ENCODE measurements at places on chromosomes 1 and 21.
A peak's percentile ranks its signal among the peaks of the same experiment; 100 is the strongest.

DNA sequence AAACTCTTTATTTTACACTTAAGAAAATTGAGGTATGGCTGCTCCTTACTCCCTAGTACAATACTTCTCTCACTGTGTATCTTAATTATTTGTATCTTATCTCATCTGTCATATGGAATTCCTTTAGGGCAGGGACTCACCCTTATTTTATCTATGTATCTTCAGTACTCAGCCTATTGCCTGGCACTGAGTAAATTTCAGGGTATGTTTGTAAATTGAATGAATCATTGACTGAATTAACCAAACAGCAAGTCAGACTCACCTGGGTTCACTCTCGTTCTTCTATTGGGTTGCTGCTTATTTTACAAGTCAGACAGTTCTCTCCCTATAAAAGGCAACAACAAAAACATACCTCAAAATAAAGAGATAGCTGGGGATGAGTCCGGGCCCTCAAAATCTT lies 63.8 kb downstream of the LAMC1 start:
- DNase-seq: no peak

GRCh38 chr1:180028864-180029263 lies 74.3 kb downstream of the CEP350 start:
- no peak for DNase-seq

GRCh38 chr21:46113497-46114176 lies 15.7 kb downstream of the COL6A2 start:
- no peak for DNase-seq

GRCh38 chr1:40081871-40082270 lies 15.2 kb downstream of the PPT1 start:
- no peak for DNase-seq

DNA sequence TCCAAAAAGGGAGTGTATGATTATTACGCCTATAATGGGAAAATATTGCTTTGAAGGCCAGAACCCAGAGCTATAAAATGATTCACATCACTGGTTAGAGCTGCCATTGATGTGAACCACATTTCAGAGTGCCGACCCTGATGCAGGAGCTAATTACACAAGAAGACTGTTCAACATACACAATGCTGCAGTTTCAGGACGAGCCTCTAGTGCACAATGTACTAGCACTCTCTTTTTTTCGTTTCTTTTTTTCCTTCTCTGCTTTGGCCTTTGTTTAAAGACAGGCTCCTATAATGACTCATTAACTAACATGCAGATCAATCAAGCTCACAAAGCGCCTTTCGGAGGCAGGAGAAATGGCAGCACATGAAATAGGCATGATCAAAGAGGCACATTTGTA lies 66.0 kb upstream of the HMGB4 start:
- no peak for DNase-seq

DNA sequence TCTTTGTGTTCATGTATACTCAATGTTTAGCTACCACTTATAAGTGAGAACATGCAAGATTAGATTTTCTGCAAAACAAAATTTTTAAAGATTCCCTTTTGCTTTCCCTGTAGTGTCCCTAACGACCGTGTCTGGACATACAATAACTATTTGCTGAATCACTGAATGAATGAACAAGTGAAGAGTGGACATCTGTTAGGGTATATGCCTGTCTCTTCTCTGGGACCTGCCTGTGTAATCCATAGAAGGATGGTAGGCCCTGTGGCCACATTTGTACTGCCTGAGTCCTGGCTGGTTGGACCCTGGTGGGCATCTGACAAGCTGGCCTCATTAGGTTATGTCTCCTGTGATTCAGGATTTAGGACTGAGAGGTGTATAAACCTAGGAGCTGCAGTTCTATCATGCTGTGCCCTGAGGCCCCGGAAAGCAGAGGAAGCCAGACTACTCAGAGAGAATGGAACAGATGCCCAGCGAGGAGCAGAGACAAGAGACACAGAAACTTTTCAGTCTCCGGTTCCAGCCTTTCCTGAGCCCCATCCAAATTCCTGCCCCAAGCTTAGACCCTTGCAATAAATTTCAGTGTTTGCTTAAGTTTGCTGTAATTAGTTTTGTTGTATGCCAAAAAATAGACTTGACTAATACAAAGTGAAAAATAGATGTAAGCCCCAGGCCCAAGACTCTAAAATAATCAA lies 7.5 kb upstream of the NCF2 start:
- no peak for DNase-seq

DNA sequence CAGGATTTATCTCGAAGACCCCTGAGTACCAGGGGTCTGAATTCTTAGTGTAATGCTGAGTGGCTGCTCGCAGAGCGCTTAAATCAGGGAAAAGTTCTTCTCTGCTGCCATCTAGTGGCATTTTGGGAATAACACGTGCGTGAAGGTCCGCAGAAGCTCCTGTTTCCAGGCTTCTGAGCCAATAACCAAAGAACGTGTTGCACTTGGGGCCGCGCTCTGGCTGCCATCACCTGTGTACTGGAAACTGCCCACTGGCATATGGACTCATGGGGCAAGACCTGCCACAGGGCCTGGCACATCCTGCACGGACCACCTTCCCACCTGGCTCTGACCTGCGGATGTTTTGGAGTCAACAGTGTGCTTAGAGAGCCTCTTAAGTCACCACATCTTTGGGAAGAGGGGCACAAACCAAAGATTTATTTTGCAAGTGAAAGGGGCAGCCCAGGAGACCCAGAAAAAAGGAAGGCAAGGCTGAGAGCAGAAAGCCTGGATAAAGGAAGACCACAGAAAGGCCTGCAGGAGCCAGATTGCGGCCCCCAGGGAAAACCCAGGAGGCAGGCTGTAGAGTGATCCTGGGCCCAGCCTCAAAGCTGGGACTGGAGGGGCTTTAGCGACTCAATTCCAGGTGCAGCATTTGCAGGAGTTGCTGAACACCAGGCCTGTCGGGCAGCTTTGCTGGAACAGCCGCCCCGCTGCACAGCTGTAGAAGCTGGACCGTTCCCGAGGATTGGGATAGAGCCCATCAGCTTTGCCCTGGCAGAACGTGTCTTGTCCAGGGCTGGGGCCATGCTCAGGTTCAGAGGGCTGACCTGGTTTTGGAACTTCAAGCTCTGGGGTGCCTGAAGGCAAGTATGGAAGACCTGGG lies 13.0 kb downstream of the CHIT1 start:
- DNase-seq: no peak

DNA sequence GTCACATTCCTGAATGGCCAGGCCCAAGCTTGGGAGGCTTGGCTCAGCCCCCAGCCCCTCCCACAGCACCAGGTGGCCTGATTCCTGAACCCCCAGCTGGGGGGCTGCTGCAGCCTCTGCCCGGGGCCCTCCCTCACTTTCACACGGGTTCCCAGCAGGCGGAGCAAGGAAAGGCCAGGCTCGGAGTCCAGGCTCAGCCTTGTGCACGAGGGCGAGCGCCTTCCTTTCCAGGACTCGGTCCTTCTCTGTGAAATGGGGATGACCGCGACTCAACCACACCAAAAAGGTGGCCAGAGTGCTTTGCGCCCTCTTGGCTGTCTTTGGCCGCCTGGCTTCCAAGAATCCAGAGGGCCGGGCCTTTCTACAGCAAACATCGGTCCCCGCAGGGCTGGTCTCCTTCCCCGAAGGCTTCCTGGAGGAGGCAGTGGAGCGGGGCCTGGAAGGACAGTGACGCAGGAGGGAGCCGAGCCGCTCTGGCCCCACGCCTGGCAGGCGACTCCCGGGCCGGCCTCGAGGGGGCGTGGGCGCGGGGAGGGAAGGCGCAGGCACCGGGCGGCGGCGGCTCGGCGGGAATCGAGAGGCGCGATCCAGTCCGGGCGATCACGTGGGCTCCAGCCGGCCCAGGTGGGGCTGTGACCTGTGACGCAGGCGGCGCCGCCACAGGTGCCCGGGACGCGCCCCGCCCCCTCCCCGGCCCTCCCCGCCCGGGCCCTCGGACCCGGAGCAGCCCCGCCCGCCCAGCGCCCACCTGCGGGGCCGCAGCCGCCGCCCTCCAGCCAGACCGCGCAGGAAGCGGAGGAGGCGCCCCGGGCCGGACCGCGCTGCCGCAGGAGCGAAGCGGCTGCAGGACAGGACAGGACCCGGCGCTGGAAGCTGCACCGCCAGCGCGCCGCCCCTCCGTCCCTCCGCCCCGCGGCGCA lies at the start of gene ARHGEF16:
Gene ARHGEF16, plus strand, starts transcription at position 775 of the 920 bp plus-strand sequence. CDS start 8,420 bp downstream, outside the sequence.
- peak; percentile 34 for DNase-seq

GRCh38 chr21:39666681-39667315 lies 54.1 kb downstream of the B3GALT5 start:
- DNase-seq: no peak

- DNase-seq: no peak
Measured at GRCh38 chr1:5370311-5370710, 621.9 kb downstream of the NPHP4 start.

DNA sequence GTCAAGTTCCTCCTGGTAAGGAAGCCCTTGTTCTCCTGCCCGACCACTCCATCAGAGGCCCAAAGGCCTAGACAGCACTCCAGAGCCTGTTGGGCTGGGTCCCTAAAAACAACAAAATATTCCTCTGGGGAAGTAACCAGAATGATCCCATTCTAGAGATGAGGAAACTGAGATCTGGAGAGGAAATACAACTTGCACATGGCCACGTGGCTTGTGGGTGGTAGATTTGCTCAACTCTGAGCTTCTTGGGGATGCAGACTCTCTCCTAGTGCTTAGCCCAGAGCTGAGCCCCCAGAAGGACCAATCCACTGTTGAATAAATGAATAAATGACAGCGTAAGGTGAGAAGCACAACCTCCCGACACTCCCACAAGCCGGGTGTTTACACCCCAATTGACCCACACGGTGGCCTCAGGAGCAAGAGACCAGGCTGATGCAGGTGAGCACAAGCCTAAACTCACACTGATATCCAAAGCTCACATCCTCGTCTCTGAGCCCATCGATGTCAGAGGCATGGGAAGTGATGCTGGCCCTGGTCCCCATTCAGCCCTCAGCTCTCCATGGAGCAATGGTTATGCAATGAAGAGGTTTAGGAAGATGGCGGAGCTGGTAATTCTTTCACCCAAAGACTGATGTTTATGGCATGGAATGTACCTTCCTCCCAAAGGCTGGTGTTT lies 172.5 kb upstream of the EDN2 start:
- no peak for DNase-seq

DNA sequence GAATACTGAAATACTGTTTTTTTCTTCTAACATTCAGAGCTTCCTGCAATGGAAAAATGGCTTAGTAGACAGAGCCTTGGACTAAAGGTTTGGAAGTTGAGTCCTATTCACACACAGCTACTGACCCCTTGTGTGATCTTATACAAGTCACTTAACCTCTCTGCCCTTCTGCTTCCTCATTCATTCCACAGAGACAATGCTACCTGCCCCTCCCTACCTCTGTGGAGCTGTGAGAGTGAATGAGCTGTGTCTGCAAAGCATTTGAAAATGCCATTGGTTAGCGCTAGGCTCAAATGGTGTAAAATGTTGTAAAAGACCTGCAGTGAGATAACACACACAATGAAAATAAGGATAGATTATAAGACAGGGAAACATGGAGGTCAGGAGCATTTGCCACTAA lies 214.4 kb downstream of the BARHL2 start:
- no peak for DNase-seq

- DNase-seq: no peak
Measured at GRCh38 chr1:60589916-60590315, 492.4 kb upstream of the NFIA start.

- no peak for DNase-seq
Measured at GRCh38 chr1:7390604-7391000, 380.5 kb upstream of the VAMP3 start.

GRCh38 chr1:9793291-9793690 lies 30.5 kb downstream of the CLSTN1 start:
- no peak for DNase-seq

DNA sequence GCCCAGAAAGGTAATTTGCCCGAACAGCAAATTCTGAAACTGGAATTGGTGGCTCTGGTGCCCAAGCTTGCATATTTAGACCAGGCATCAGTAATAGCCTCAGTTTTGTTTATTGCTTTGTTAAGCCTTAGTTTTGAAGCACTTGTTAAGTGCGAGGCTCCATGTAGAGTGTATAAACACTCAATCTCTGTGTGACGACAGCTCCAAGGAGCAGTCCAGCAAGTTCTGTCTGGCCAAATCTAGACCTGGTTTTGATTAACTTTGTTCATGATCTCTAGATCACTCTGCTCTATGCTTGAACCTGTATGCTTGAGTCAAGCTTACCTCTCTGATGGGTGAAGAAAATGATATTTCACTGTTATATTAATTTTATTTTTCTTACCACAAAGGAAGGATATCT lies 37.4 kb downstream of the DOP1B start:
- DNase-seq: no peak

- no peak for DNase-seq
Measured at GRCh38 chr1:180229483-180230415, at the start of gene LHX4. Gene LHX4 (plus strand): TSS chr1:180230264. CDS start chr1:180230530, 266 bp downstream.

GRCh38 chr1:23573574-23574182 lies 14.4 kb upstream of the ID3 start:
- DNase-seq: no peak

DNA sequence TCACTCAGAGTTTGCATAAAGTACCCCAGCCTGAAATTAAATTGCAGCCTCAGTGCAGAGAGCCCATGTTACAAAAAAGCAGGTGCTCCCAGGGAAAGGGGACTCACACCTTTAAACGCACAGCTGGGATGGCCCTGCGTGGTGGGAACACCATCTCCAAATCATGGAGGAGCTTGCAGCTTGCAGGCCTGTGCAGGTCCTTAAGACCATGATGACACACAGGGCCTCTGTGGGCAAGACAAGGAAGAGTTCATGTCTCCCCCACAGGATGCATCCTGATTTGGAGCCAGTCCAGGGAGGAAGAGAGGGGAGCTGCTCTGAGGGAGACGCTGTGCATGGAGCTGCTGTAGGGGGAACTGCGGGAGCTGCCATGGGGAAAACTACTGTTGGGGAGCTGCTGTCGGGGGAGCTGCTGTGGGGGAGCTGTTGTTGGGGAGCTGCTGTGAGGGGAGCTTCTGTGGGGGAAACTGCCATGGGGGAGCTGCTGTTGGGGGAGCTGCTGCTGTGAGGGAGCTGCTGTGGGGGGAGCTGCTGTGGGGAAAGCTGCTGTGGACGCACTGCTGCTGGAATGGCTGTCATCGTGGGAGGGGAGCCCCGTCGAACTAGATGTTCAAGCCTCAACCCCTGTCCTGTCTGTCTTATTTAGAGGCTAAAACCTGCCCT lies 113.9 kb downstream of the MATN1 start:
- no peak for DNase-seq

GRCh38 chr1:180572760-180573159 lies 14.0 kb downstream of the OVAAL start:
- no peak for DNase-seq

DNA sequence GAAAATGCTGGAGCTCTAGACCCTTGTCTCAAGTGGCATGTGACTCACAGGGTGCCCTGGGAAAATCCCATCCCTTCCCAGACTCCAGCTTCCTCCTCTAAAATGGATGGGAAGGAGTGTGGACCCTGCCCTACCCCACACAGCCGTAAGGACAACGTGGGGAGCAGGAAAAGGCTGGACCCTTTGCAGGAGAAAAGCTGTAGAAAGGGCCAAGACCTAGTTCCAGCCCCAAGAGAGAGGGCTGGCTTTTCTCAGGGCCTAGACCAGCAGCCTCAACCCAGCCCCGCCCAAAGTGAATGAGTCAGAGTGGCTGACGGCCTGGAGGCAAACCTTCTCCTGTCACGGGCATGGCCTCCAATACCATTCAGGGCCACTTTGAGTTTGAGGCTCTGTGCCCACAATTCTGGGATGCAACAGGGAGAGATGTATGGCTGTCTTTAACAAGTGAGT lies 1.1 kb downstream of the LAMB3 start:
- no peak for DNase-seq
